Mucosa of gallbladder (tissue), 1 donor: ENCODE measurements at places on chromosomes 5 and 9.
A peak's percentile ranks its signal among the peaks of the same experiment; 100 is the strongest.

GRCh38 chr5:110335361-110336066 lies 391.0 kb downstream of the TMEM232 start:
- no peak for DNase-seq

DNA sequence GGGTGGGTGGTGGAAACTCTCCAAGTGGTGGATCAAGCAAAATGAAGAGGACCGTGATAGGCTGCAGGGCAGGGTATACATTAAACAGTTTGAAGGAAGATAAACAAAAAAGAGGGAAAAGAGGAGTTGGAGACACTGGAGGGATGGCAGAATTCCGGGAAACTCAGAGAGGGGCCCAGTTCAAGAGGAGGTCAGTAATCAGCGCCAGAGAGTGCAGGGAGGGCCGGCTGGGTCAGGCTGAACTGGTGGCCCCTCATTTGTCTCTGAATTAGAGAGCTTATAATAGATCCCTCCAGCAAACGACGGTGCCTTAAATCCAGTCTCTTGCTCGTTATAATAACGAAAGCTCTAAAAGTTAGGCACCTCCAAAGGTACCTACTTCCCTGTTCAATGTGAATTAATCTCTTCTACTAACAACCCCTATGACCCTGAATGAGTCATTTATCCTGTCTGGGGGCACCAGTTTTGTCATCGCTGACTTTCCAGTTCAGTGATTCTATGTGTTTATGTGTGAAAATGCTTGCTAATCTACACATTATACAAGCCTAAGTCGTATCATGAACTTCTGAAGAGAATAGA lies 2.4 kb upstream of the ZSWIM6 start:
- no peak for DNase-seq

DNA sequence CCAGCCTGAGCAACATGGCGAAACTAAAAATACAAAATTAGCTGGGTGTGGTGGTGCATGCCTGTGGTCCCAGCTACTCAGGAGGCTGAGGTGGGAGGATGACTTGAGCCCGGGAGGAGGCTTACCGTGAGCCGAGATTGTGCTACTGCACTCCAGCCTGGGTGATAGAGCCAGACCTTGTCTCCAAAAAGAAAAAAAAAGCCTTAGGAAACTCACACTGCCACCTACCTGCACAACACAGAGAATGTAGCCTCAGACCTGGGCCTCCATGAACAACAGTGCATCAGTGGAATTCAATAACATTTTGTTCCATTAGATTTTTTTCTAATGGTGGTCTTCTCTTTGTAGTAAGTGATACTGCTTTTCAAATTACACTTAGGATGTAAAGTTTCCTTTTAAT lies 63.8 kb upstream of the RARS1 start:
- DNase-seq: no peak

DNA sequence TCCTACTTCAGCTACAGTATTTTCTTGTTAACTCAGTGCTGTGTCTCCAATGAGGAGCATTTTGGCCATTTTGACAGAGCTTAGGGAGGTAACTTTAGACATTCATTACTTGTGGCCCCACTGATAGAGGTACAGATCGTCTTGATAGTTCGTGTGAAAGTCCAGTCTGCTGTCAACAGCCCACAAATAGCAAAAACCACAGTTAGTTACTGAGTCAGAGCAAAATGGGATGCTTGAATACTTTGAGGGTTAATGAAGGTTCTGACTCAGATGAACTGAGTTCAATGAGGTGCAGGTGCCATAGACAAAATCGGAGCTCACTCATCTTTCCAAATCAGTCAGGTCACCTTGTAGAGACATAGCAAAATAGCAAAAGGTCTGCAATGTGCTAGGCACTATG lies 163.1 kb upstream of the TLE4 start:
- no peak for DNase-seq

- DNase-seq: no peak
Measured at GRCh38 chr9:137757613-137758029, 120.0 kb upstream of the CACNA1B start.

DNA sequence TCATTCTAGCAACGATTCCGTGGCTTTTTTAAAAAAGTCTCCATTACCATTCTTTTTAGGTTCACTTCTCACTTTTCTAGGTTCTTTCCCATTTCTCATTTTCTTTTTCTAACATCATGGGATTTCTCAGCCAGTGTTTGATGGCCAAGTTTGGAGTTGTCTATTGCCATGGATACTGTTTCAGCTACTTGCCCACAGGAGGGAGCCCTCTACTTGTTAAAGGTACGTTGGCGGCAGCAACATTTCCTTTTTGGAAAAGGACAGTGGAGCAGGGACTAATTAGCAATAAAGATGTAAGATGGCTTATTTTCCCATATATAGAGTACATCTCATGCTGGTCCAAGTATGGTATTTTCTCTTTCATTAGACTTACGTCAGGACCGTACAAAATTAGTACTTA lies 2257.5 kb upstream of the C9orf72 start:
- peak; percentile 41 for DNase-seq

DNA sequence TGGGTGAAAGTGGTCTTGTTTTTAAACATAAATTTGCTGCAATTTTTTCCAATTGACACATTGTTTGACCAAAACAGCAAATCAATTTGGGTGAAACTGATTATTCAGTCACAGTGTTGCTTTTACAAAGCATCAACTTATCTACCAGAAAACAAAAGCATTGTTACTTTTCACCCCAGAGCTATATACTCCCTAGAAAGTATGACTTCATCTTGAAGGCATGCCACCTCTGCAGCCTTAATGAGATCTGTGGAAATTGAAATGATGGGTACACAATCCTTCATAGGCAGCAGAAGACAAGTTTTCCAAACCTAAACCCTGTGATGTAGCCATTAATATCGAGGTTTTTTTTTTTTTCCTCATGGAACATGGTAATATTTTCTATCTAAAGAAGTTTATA lies 615.9 kb downstream of the CHSY3 start:
- no peak for DNase-seq

- no peak for DNase-seq
Measured at GRCh38 chr9:80125731-80126264, 554.0 kb downstream of the TLE4 start.

GRCh38 chr9:133979273-133979920 lies 12.7 kb downstream of the VAV2 start:
- no peak for DNase-seq

GRCh38 chr9:105502276-105502675 lies 54.4 kb downstream of the FSD1L start:
- DNase-seq: no peak

DNA sequence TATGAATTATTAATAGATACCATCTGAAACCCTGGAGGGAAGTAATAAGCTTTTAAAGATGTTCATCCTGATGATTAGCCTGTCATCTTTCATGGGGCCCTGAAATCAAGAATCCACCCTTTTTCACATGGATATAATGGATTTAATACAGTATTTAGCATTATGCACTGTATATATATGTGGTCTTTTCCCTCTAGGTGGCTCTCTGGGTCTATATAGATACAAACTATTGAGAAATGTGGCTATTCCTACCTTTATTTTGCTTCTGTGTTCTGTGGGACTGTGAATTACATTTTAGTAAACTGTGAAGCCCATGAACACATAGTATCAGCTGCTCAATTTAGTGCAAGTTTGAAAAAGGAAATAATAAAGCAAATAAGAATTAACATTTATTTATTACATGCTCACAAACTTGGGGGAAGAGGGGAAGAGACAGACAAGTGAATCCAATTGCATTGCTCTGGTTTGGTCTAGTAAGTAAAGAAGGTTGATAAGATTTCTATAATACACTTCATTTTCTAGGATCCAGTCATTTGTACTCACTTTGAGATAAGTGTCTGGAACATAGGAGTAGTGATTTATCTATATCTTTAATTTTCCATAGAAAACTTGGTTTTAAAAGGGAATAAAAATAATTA lies 112.2 kb downstream of the SCAMP1 start:
- no peak for DNase-seq

GRCh38 chr5:23930985-23931384 lies 423.6 kb downstream of the PRDM9 start:
- no peak for DNase-seq

- DNase-seq: no peak
Measured at GRCh38 chr9:68923480-68923879, 90.4 kb downstream of the PRKACG start.

DNA sequence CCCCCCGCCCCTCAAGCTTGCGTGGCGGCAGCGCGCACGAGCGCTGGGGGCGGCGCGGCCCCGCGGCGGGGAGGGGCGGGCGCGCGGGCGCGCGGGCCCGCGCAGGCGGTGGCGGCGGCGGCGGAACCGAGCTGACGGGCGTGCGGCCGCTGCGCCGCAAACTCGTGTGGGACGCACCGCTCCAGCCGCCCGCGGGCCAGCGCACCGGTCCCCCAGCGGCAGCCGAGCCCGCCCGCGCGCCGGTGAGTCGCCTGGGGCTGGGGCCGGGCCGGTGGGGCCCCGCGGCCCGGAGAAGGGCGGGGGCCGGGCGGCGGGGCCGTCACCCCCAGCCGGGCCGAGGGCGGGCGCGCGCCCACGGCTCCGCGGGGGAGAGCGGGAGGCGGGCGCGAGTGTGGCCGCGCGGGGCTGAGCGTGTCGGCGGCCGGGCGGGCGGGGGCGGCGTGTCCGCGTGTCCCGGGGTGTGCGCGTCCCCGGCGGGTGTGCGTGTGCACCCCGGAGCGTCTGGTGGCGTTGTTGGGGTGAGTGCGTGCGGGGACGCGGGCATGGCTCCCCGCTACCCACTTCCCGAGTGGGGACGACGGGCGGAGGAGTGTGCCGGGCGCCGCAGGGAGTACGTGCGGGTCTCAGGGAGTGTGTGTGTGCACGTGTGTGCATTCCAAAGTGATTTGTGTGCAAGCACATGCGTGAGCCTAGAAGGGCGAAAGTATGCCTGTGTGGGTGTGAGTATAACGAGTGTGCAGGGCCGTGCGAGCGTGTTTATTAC lies at the start of gene NEK6:
NEK6 (plus strand) TSS at position 106 of the 763 bp plus-strand sequence. CDS start 44,016 bp downstream, outside the sequence.
- no peak for DNase-seq

- no peak for DNase-seq
Measured at GRCh38 chr9:109498195-109499092, at the start of gene PTPN3. TSS of gene PTPN3 (minus strand) at chr9:109498307. CDS start at chr9:109463434, 34,873 bp downstream.

- DNase-seq: no peak
Measured at GRCh38 chr5:57859626-57860025, 377.0 kb upstream of the ACTBL2 start.

GRCh38 chr9:37410969-37411785 lies 11.3 kb upstream of the GRHPR start:
- no peak for DNase-seq

DNA sequence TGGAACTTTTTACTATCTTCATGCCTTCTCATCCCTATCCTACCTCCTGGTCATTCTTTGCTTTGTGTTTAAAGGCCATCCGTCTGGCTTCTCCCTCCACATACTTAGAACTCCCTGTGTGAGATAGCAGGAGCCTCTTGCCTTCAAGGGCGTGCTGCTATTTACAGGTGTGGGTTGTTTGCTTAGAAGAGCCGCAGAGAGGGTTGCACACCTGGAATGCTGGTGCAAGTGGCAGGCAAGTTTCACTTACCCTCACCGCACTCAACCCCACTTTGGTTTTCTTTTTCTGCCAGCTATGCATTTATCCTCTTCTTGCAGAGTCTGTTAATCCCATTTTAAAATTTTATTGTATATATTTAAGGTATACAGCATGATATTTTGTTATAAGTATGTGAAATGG lies 12.6 kb downstream of the SKP2 start:
- no peak for DNase-seq

DNA sequence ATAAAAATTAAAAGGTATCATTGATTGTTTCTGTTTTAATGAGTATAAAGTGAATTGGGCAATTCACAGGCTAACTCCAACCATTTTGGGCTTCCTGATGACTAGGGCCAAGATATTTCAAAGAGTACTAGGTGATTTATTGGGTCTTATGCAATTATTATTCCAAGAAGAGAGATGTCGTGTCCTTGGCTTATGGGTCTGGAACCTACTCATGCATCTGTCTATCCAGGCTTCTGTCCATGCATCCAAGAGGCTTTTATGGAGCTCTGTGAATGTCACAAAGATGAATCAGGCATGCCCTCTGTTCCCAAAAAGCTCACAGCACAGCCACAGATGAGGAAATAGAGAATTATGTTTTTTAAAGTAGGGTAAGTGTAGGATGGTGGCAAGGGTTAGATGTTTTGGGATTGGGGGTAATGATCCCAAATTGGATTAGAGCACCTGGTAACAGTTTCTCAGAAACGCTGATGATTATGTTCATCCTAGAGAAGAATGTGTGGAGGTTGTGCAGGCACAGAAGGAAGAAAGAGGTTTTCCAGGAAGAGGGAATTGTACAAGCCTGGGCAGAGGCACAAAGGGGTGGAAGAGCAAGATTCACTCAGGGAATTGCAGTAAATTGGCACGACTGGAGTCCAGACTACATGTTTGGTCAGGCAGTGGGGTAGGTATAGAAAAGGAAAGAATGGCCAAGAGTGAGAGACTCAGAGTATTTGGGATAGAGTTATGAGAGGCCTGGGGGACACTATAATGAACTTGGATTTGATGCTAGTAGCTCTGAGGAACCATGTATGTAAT lies 83.0 kb upstream of the TNC start:
- DNase-seq: no peak

DNA sequence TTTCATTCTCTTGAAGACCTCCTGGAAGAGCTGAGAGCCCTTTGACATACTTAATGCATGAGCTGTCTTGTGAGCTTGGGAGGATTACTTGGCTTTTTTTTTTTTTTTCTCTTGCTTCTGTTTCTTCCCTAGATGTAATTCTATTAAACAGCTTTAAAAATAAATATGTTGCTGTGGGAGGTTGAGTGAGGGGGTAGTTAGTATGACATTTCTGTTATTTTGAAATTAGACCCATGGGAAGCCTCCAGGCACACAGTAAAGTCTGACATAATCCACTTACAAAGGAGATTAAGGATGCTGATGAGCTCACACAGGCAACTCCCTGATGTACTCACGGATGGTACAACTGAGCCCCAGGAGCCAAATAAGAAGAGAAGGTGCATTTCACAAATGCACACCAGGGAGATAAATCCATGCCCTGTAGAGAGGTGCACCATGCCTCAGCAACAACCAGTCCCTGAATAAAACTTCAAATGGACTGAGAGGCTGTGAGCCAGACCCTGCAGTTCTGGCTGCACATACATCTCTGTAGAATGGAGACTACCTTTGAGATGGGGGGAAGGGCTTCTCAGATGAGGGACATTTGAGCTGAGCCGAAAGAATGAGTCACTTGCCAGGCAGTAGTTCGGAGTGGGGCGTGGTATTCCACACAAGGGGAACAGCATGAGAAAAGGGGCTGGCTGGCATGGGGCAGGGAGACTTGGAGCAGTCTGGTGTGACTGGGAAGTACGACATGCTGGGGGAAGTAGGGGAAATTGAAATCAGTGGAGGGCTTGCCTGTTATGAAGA lies 68.7 kb downstream of the ACTL7B start:
- no peak for DNase-seq

- no peak for DNase-seq
Measured at GRCh38 chr5:146043722-146044121, 61.7 kb downstream of the PLAC8L1 start.
